ENCODE measurements at places on chromosomes 12 and 14. TPM values are rescaled to one million over a fixed set of nuclear protein-coding genes. Genes with fewer than 3 reads are reported as not detected.

DNA sequence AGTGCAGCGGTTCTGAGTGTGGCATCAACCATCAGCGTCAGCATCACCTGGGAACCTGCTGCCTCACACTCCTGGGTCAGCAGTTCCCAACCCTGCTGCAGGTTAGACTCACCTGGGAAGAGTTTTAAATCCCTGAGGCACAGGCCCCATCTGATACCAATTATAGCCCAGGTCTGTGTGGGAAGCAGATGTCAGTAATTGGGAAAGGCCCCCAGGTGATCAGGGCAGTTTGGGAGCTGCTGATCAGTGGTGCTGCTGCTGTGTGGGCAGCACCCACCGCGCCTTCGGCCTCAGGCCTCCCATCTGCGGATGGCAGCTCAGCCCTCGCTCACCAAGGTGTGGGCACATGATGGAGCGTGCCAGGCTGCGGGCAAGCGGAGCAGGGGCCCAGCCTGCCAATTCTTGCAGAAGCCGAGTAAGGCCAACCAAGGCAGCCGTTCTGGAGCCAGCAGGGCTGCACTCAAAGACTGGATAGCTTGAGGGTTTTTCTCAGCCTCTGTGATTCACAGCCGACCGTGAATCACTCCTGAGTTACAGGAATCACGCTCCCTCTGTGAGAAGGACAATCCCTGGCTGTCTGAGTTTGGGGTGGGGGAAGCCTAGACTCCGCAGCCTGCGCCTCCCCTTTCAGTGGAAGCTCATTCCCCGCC, 155.6 kb upstream of the SFSWAP start:
- DNase-seq: no peak

DNA sequence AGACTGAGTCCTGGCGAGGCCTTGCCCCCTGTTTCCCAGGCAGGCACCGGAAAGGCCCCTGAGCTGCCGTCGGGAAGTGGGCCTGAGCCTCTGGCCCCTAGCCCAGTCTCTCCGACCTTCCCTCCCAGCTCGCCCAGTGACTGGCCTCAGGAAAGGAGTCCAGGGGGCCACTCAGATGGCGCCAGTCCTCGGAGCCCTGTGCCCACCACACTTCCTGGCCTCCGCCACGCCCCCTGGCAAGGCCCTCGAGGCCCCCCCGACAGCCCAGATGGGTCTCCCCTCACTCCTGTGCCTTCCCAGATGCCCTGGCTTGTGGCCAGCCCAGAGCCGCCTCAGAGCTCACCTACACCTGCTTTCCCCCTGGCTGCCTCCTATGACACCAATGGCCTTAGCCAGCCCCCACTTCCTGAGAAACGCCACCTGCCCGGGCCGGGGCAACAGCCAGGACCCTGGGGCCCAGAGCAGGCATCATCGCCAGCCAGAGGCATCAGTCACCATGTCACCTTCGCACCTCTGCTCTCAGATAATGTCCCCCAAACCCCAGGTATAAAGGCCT, 10.9 kb downstream of the TNS2 start:
- no peak for DNase-seq

GRCh38 chr12:27462851-27463250, 16.3 kb downstream of the SMCO2 start:
- no peak for DNase-seq

- no peak for DNase-seq
These were observed 346.8 kb downstream of the ATP23 start for GRCh38 chr12:58288190-58288589.

The HCFC2 gene
- polyA plus RNA-seq: 19.0 TPM

GRCh38 chr12:65828711-65829339, 4.5 kb downstream of the HMGA2 start:
- DNase-seq: no peak

GRCh38 chr14:94356379-94357056, 31.9 kb downstream of the SERPINA1 start:
- DNase-seq: no peak

DNA sequence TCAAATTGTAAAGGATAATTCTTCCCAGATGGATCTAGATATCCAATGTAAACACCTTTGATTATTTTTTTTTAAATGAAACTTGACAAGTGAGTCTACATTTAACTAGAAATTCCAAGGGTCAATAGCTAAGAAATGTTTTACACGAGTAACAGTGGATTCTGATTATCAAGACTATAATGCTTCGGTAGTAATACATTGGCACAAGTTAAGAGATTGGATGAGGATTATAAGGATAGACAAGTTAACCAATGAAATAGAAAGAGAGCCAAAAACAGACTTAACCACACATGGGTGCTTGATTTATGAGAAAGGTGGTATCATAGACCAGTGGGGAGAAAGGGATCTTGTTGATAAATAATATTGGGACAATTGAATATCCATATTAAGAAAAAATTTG, 40.3 kb upstream of the PCED1B start:
- DNase-seq: no peak

DNA sequence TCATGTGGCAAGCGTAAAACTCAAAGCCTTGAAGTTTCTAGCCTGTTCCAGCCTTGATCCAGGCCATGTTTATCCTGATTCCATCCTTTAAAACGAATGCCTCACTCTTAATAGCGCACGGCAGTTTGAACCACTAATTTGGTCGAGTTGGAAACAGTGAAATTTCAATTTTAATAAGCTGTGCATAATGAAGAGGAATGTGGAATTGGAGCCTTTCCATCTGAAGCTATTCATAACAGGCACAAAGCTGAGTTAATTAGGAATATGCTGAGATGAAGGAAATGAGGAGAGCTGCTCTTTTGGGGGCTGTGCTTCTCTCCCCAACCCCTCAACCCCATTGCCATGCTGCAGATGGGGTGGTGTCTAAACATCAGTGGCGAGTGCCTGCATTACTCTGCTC, 70.7 kb downstream of the PTPN11 start:
- no peak for DNase-seq

The KRT6B gene
- polyA plus RNA-seq: not detected

- DNase-seq: no peak
These were observed 201.1 kb downstream of the PPFIA2 start for GRCh38 chr12:81558031-81558430.
